ENCODE measurements at places on chromosomes 1 and 21.

GRCh38 chr1:182626527-182626926 is 22.3 kb upstream of the RGS16 start:
- no peak for DNase-seq

DNA sequence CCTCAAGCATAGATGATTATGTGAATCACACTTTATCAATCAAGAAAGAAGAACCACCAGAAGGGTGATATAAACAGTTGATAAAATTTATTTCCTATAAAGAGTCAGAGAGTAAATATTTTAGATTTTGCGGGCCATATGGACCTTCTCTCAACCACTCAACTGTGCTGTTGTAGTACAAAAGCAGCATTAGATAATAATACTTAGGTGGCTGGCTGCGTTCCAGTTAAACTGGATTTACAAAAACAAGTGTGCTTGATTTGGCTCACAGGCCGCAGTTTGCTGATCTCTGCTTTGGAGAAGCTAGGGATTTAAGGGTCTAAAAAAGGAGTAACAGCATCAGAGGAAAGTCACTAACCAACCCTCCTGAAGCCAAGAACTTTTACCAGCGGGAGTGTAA is 1406.0 kb downstream of the KCNT2 start:
- no peak for DNase-seq

DNA sequence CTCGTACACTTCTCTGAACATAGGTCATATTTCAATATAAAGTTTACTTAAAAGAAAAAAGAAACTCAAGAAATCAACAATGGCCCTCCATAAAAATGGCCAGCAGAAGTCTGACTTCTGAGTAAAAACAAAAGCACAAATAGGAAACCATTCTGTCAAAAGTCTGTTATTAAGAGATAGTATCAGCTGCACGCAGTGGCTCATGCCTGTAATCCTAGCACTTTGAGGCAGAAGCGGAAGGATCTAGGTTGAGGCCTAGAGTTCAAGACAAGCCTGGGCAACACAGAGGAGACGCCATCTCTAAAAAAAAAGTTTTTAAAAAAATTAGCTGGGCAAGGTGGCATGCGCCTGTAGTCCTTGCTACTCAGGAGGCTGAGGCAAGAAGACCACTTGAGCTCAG is 67.3 kb downstream of the PUM1 start:
- no peak for DNase-seq

- no peak for DNase-seq
Measured at GRCh38 chr1:42904434-42904833, 54.2 kb downstream of the SLC2A1 start.

DNA sequence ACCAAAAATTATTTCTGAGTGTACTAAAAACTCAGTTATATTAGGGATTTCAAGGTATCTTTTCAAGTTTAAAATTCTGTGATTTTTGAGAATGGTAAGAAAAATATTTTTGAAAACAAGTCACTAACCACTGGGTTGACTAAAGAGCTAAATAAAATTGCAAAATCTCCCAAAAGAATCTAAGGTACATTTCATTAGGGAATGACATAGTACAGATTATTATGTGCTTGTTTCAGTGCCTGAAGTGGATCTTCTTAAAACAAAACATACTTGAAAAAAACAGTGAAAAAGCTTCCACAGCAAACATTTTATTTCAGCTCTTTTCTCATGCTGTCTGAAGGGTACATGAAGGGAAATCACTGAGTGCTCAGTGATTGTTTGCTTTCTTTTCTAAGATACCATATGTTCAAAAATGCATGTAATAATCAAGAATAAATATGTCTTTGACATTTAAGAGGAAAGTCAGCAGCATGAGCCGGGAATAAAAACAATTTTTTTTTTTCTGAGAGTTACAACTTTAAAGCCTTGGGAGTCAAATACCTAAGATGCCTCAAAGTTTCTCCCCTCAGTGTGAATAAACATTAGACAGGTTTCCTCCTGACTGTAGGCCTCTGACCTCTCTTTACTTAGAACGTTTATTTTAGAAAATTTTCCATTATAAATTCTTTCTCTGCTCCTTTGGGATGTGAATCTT is 200.7 kb downstream of the KCNT2 start:
- DNase-seq, result no peak

- DNase-seq, result no peak
Measured at GRCh38 chr1:164586591-164586990, 27.6 kb downstream of the PBX1 start.

GRCh38 chr1:3349161-3349967 is 105.1 kb upstream of the ARHGEF16 start:
- no peak for DNase-seq

DNA sequence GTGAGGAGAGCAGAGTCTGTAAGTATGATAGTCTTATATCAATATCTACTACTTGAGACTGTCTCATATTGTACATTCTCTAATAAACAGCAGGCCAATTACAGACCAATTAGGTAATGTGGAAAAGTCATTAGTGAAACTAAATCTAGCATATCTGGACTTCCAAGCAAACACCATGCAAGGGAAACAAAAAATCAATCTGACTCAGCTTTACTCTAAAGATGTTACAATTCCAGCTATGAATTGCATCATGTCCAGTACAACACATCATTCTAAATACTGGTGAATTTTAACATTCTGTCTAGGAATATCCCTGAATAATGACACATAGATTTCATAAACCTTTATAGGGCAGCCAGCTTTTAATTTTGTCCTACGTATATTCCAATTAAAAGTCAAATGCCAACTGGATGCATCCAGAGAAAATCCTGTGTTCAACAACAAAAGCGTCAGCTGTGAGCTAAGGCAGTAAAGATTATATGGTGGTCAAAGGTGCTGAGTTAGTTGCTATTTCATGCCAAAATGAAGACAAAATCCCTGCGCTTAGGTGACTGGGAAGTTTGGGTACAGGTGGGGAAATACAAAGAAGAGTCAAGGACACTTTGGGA is 159.3 kb downstream of the TTLL7 start:
- peak; percentile 25 for DNase-seq

GRCh38 chr1:8660411-8660828 is 157.0 kb downstream of the RERE start:
- DNase-seq, result peak; percentile 73

GRCh38 chr1:97074771-97075170 is 353.2 kb downstream of the PTBP2 start:
- DNase-seq, result no peak

DNA sequence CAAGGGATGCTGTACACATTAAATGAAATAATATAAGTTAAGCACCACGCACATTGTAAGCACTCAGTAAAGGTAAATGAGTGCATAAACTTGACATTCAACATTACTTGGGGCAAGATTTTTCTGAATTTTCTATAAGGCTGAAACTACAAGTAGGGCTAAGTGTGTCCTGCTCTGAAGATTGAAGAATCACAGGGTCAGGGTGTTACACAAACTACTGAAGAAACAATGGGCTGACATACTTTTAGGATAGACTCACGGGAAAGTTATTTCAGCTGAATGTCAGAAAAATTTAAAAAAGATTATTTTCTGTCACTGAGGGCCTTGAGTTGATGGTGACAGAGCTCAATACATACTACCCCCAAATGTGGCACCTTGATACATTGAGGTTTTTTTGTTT is 644.2 kb upstream of the PLXNA2 start:
- DNase-seq, result no peak

DNA sequence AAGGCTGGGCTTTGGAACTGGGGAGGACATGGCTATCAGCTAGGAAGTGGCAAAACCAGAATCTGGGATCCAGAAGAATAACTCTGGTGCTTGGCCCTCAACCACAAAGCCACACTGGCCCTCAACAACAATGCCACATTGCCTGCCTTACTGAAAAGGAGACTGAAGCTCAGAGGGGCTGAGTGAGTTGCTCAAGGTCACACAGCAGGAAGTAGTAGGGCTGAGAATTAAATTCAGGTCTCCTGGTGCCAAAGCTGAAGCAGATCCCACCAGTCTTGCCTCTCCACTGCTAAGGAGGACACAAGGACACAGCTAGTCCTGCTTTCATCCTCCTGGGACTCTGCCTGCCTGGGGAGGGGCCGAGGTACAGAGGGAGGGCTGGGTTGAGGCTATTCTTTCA is 29.4 kb upstream of the STUM start:
- no peak for DNase-seq

GRCh38 chr1:24555591-24556413 is at the start of gene NCMAP:
Gene NCMAP (plus strand): TSS chr1:24556087. CDS start chr1:24595431, 39,344 bp downstream.
- no peak for DNase-seq

DNA sequence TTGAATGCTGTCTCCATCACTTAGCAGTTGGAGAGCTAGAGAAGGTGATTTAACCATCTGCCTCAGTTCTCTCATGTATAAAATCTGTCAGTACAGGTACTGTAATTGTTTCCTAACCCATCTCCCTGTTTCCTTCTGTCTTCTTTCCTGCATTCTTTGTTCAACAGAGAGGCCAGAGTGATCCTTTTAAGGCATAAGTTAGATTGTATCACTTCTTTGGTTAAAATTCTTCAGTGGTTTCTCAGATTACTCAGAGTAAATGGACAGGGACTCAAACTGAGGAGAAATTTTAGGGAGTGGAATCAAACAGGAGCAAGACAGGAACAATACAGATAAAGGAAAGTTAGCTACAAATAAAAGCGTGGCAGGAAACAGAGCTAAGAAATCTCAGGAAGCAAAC is 45.2 kb upstream of the SSX2IP start:
- DNase-seq, result no peak

- no peak for DNase-seq
Measured at GRCh38 chr1:45850017-45850416, 46.6 kb downstream of the MAST2 start.

DNA sequence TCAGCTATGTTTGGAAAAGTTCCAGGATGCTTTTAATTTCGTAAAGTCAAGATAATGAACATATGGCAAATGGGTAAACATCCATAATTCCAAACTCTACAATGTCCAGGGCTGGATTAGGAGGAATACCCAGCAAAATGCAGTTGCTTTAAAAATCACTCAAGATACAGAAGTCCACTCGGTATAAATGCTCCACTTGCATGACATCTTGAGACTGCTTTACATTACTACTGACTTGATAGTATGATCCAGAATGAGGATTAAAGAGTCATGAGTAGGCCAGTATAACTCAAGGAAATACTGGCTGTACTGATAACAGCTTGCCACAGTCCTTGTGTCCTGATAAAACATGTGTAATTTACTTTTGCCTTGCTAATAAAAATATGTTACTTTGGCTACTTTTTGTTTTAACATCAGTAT is 58.3 kb upstream of the ANGPTL3 start:
- DNase-seq, result no peak

DNA sequence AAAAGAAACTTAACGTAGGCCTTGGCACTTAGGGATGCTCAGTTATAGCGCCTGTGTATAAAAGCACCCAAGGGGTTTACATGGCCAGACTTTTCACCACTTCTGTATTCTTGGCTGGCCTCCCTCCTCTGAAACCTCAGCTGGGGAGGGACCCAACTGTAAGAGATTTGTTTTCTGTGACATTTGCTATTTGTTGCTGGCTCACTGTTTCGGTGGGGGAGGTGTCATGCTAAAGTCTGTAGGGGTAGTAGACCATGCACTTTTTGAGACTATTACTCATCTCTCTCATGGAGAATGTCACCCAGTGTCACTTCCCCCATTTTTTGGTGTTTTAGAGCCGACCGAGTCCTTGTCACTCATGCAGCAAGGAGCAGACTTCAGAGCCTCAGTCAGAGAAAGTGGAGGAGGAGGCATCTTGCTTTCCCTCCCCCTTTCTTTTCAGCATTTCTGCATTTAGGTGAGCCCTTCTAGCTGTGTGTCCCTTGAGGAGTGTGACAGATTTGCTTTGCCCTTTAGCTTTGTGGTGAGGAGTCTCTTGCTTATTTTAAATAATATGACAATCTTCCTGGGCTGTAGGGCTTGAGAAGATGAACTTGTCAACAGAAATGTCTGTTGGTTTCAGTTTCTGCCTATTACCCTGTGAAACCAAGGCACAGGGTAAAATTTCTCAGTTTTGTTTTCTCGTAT is 160.1 kb downstream of the FASLG start:
- DNase-seq, result no peak

GRCh38 chr1:30704271-30704670 is 19.1 kb downstream of the MATN1 start:
- DNase-seq, result no peak

DNA sequence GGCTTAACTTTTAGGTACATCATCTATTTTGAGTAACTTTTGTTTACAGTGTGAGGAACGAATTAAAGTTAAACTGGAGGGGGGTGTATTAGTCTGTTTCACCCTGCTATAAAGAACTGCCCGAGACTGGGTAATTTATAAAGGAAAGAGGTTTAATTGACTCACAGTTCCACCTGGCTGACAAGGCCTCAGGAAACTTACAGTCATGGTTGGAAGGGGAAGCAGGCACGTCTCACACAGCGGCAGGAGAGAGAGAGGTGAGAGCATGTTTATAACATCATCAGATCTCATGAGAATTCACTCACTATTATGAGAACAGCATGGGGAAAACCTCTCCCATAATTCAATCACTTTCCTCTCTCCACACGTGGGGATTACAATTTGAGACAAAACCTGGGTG is 31.9 kb upstream of the TMEM52 start:
- DNase-seq, result no peak

GRCh38 chr1:116474921-116475849 is 95.6 kb downstream of the CD58 start:
- DNase-seq, result no peak

- DNase-seq, result no peak
Measured at GRCh38 chr1:13628711-13629110, 45.1 kb downstream of the PDPN start.

DNA sequence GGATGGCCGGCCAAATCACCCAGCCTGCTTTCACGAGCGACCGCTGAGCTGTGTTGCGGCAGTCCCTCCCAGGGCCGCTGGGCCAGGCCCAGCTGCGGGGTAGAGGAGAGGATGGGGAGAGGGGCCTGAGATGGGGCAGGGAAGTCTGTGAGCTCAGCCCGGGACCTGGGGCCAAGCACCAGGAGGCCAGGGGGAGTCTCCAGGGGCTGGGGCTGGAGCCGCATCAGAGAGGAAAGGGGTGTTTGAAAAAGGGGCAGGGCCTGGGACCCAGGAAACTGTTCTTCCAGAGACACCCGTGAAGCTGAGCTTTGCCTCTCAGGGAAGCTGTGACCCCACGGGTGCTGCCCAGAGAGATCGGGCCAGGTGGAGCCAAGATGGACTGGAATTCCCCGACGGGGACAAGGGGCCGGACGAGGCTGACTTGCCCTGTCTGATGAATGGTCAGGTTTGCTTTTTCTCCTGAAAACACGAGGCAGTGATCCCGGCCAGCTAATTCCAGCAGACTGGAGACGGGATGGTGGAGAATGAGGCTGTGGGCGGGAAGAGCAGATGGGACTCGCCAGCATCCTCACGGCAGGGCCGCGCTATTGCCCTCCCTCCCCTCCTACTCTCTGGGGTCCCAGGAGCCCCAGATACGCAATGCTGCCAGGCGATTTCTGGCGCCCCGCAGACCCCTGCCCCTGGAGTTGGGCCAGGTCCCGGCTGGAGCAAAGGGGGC is 40.3 kb upstream of the COL18A1 start:
- no peak for DNase-seq

GRCh38 chr21:42272109-42272962 is 42.9 kb downstream of the TFF3 start:
- no peak for DNase-seq

DNA sequence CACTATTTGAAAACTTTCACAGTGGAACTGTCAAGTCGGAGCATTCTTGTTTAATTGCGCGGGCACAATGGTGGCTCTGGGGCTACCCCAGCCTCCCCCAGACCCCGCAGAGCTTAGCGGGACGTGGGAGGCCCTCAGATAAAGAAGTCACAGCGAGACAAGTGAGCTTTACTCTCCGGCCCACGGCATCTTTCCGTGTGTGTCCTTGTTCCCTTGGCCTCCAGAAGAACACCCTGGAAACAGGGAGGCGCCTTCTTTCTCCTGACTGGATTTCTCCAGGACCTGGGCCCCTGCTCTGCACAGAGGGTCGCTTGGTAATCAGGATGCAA is 382.8 kb downstream of the RRAGC start:
- DNase-seq, result no peak
